Kidney tubule cell (primary cell): ENCODE measurements at places on chromosomes 11 and 22.

GRCh38 chr11:122186439-122187080 is 70.5 kb upstream of the BLID start:
- peak; percentile 83 for DNase-seq

- no peak for DNase-seq
Measured at GRCh38 chr11:90428836-90429235, 206.0 kb upstream of the CHORDC1 start.

- DNase-seq, result no peak
Measured at GRCh38 chr22:37249986-37250385, 5.9 kb upstream of the RAC2 start.

DNA sequence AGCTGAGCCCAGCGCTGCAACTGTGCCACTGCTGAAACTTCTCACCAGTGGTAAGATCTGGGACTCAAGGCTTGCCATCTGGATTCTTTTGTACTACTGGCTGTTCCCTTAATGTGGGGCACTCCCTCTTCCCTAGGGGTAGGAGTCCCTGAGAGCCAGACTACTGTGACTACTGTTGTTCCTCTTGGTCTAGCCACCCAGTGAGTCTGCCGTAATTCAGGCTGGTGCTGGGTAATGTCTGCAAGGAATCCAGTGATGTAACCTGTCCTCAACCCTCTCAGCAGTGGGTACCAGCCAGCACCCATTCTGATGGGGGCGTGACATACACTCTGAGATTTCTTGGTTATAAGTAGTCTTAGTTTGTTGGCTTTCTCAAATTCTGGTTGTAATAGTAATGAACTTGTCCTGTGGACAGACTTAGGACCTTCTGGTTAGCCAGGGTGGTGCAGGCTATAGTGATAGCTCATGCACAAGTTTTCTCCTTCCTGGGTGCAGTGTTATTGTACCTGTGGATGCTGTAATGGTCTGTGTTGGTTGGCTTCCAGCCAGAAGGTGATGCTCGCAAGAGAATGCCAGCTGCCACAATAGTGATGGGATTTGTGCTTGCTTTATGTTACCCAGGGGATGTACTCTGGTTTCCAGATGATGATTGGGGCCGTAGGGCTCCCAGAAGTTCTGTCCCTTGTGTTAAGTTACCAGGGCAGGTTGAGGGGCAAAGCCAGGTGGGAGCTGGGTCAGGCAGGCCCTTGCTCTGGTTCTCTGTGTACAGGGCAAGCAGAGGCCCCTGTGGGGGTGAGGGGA is 65.5 kb downstream of the ARHGAP42 start:
- no peak for DNase-seq

GRCh38 chr22:29704528-29705285 is 15.1 kb upstream of the CABP7 start:
- peak; percentile 34 for DNase-seq

DNA sequence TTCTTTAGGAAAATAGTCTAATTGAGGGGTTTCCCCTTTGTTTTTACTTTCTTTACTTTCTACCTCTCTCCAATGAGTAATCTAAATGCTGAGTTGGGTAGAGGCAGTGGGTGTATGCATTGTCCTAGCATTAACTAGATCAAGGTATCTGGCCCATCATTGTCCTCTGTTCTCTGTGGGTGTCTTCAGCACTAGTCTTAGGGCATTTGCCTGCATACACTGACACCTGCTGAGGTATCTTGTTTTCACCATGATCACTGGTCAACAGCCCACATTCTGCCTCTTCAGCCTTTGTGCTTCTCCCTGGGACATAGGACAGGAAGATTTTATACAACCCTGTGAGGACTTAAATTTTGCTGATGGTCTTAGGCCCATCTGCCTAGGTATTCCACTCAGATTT is 371.1 kb downstream of the RAB38 start:
- DNase-seq, result no peak
